ENCODE measurements at places on chromosomes 7 and 10.
A peak's percentile ranks its signal among the peaks of the same experiment; 100 is the strongest.

GRCh38 chr10:42998481-42999384, 78.1 kb upstream of the RET start:
- no peak for DNase-seq

- no peak for DNase-seq
These were observed 187.2 kb upstream of the IGFBP3 start for GRCh38 chr7:46108272-46108671.

GRCh38 chr10:46024948-46025347, 5.5 kb downstream of the NCOA4 start:
- no peak for DNase-seq

- DNase-seq, result no peak
These were observed 85.0 kb upstream of the FAM180A start for GRCh38 chr7:135833642-135834041.

- DNase-seq, result peak; percentile 34
These were observed 205.7 kb upstream of the IGFBP3 start for GRCh38 chr7:46126675-46127300.

Measured in kidney tubule cell (primary cell).